Activated CD4-positive, alpha-beta T cell treated with anti-CD3 and anti-CD28 coated beads, Interleukin-2, amount 10 ng/mL, durations not matched to agents 24 days and 14 days (primary cell): ENCODE measurements at places on chromosomes 7 and 10. TPM values are rescaled to one million over a fixed set of nuclear protein-coding genes. Genes with fewer than 3 reads are reported as not detected.

GIMAP8 gene
- total RNA-seq = 7.9 and 8.5 TPM in 2 replicates

TDRD1 gene
- 0.16 and 0.21 TPM in 2 replicates for total RNA-seq

- no peak for DNase-seq
Measured at GRCh38 chr10:31778627-31779026, 150.0 kb downstream of the ARHGAP12 start.

- no peak for DNase-seq
Measured at GRCh38 chr10:78802431-78802830, 266.3 kb upstream of the ZMIZ1 start.

SPDYE8 gene
- not detected in 2 replicates for total RNA-seq

GRCh38 chr7:24881623-24882022 is 98.4 kb downstream of the OSBPL3 start:
- DNase-seq = no peak

- no peak for DNase-seq
Measured at GRCh38 chr7:43615558-43616145, 32.7 kb downstream of the STK17A start.

- no peak for DNase-seq
Measured at GRCh38 chr10:120505866-120506265, 48.8 kb downstream of the PLPP4 start.

ZNF488 gene
- total RNA-seq = 0.07 TPM in 1 of 2 replicates, not detected in the other

MACROH2A2 gene
- 4.5 and 4.6 TPM in 2 replicates for total RNA-seq

SMKR1 gene
- total RNA-seq = 5.9 and 6.1 TPM in 2 replicates
